ENCODE measurements at places on chromosomes 3 and 15. TPM values are rescaled to one million over a fixed set of nuclear protein-coding genes. Genes with fewer than 3 reads are reported as not detected.

DUOXA2 gene
- not detected for total RNA-seq

GOLGA6D gene
- under 0.01 TPM for total RNA-seq

MYZAP gene
- total RNA-seq, result 0.25 TPM

HCN4 gene
- total RNA-seq, result 4.4 TPM

UCN2 gene
- not detected for total RNA-seq

DNAH1 gene
- total RNA-seq, result 1.7 TPM

IQCH gene
- 2.7 TPM for total RNA-seq

SST gene
- total RNA-seq, result 17.9 TPM

EAF2 gene
- 2.2 TPM for total RNA-seq

ABCC5 gene
- total RNA-seq, result 37.1 TPM

LRRC31 gene
- total RNA-seq, result not detected

SNTN gene
- total RNA-seq, result not detected

EEF1AKMT4 gene
- 0.49 TPM for total RNA-seq

TMC3 gene
- 0.25 TPM for total RNA-seq

GOLGA8N gene
- total RNA-seq, result 3.0 TPM

CHAC1 gene
- total RNA-seq, result 2.7 TPM

CLEC3B gene
- total RNA-seq, result 19.2 TPM

PLA2G4E gene
- total RNA-seq, result not detected

PCLAF gene
- total RNA-seq, result 0.74 TPM

ASB7 gene
- 12.0 TPM for total RNA-seq

HTR3E gene
- not detected for total RNA-seq

SCN5A gene
- total RNA-seq, result 1.5 TPM

NRG4 gene
- 1.2 TPM for total RNA-seq
